ENCODE measurements at places on chromosomes 13 and 19.

DNA sequence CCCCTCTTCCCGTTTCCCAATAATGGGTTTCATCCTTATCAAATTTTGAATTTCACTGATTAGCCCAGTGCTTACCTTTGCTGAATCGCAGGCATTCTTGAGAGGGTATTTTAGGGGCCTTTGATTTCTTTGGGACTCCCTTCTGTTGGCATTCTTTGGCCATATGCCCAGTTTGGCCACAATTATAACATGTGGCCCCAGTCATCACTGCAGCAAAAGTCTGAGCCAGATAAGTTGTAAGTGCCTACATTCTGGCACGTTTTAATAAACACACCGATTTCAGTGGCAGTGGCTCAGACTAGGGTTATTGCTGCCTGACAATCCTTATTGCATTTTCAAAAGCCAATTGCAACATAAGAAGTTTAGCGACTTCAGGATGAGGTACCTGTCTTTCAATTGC, 41.4 kb downstream of the ZNF726 start:
- no peak for DNase-seq

DNA sequence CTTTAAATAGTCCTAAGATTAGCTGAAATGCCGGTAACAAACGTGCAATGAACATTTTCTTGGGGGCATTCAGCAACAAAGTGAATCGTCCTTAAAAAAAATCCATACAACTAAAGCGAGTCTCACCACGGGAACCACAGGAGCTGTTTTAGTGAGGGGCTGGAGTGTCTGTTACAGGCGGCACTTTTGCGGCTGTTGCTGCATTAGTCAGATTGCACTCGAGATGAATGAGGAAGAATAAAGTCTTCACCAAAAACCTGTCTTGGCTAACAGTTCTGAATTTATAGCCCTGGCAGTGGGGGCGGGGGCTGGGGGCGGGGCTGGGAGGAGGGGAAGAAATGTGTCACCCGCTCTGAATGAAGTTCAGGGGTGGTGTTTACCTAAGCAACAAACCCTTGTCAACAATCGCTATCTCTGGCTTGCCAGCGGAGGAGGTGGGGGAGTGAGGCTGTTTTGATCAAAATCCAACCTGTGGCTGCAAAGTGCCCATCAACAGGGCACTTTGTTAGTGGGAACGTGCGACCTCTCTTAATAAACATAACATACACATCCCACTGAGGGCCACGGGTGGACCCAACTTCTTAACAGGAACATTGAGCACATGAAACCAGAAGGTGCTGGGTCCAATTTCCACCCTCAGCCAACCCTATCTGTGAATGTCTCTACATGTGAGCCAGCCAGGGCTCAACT, 44.5 kb downstream of the RFX2 start:
- DNase-seq = no peak

DNA sequence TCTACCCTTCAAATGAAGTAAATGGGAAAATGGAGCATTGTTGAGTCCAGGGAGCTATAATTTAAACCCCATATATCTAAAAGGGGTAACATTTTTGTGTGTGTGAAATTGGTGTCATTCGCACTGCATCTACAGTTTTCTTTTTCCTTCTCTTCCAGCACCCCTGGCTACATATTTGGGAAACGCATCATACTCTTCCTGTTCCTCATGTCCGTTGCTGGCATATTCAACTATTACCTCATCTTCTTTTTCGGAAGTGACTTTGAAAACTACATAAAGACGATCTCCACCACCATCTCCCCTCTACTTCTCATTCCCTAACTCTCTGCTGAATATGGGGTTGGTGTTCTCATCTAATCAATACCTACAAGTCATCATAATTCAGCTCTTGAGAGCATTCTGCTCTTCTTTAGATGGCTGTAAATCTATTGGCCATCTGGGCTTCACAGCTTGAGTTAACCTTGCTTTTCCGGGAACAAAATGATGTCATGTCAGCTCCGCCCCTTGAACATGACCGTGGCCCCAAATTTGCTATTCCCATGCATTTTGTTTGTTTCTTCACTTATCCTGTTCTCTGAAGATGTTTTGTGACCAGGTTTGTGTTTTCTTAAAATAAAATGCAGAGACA, 28.6 kb downstream of the ALOX5AP start:
- no peak for DNase-seq

- no peak for DNase-seq
Observed at GRCh38 chr13:113158946-113159345, 498 bp downstream of the PROZ start.

Measured in NCI-H2227 treated with DMSO at 0.1 percent for 48 hours (cell line).